Activated T-helper 1 cell treated with Interleukin-2 at 50 U/mL for 16 hours (primary cell): ENCODE measurements at places on chromosomes 5 and 9.

DNA sequence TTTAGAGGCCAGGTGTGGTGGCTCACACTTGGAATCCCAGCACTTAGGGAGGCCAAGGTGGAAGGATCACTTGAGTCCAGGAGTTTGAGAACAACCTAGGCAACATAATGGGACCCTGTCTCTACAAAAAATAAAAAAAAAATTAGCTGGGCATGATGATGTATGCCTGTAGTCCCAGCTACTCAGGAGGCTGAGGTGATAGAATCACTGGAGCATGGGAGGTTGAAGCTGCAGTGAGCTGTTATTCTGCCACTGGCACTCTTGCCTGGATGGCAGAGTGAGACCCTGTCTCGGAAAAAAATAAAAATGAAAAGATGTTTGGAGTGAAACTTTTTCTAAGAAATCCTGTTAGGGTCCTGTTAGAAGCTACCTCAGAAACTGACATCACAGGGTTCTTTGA lies 24.2 kb downstream of the OCLN start:
- DNase-seq, result no peak

DNA sequence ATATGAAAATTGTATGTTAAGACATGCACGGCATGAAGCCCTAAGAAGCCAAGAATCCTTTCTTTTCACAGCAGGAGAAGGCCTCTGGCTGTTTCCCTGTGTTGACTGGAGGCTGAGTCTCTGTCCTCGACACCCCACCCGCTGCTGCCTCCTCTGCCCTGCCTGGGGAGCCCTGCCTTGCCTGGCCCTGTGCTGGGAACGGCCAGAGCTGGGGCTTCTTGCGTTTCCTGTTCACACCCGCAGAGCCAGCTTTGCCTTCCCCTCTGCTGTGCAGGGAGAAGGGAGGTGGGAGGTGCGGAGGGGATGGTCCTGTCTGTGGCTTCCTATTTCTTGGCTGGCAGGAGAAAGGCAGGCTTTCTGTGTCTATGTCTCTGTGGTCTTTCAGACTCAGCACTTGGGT lies 6.9 kb upstream of the GMCL2 start:
- no peak for DNase-seq

DNA sequence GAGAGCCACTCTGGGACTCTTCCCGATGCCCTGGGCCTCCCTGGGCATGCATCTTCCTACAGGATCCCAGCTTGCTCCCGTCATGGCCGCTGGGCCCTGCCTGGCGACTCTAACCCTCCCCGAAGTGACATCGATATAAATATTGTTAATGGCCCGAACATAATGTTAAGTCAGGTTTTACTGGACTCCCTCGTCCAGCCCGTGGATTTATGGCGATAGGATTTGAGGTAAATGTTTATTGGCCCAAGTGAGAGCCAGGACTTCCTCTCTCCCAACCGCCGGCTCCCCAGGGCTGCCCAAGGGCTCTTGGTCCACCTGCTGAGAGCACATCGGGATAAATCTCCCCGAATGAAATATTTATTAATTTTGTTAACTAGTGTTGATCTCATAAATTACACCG lies 246.3 kb downstream of the PBX3 start:
- DNase-seq, result no peak

- DNase-seq, result no peak
Measured at GRCh38 chr9:91073811-91074771, 272.5 kb downstream of the SYK start.

DNA sequence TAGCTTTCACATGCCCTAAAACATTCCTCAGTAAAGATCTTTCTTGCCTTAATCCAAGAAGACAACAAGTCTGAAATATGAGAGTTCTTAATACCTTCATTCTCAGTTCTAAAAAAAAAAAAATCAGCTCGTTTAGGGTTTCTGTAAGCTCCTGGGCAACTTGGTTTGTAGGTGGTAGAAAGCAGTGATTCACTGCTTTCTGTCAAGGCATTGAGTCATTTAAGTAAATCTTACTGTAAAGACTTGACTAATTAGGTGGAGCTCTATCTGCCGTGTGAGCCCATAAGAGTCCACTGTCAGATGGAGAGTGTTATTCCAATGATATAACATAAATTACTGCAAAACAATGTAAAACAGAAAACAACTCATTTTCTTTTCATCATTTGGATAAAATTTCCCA lies 56.1 kb upstream of the MAST4 start:
- DNase-seq, result no peak

- no peak for DNase-seq
Measured at GRCh38 chr5:77437194-77437593, 54.9 kb downstream of the WDR41 start.

- DNase-seq, result no peak
Measured at GRCh38 chr9:116435706-116436105, 251.4 kb upstream of the TRIM32 start.

GRCh38 chr5:717143-717542 lies 24.0 kb upstream of the TPPP start:
- no peak for DNase-seq

DNA sequence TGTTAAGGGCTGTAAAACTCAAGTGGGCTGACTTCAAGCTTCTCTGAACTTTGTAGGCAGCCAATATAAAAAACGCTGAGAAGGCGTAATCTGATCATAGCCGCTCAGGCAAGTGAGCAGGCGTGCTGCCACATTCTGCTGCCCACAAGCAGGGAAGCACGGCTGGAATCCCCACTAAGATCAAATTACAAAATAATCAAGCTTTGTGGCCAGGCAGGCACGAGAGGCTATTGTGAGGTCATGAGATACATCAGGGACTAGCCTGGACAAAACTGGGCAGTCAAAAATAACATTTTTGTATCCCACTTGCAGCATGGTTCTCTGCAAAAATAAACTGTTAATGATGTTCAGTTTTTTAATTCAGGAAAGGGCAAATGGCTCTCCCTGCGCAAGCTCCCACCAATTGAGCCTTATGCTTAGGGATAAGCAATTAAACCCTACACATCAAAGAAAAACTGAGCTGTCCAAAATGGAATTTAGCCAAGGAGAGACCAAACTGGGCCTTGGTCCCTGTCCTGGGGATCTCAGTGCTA lies 64.0 kb downstream of the POU5F2 start:
- no peak for DNase-seq

DNA sequence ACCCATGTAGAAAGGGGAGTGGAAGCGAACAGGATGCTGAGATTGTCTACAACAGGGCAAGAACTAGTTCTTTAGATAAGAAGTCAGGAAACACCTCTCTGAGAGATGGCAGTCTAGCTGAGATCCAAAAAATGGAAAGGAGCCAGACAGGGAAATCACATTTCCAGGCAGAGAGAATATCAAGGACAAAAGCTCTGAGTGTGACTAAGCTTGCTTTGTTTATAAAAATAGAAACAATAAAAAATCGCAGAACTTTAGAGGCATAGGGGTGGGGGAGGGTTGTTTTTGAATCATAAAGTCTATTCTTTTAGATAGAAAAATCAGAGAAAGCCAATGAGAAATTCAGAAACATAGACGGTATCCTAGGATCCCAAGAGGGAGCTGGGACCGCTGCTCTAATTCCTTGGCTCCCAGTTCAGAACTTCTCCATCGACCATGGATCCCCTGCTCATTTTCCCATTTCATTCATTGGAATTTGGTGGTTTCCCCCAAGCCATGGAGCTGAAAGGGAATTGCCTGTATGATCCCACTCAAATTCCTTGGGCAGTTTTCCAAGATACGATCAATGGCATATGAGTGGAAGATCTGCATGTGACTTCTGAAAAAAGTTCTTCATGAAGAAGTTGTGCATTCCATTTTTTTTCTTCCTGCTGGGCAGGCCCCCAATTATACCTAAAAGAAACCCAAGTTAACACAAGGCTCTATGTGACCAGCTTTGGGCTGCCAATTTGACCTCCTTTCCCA lies 182.0 kb downstream of the GRIA1 start:
- DNase-seq, result no peak

DNA sequence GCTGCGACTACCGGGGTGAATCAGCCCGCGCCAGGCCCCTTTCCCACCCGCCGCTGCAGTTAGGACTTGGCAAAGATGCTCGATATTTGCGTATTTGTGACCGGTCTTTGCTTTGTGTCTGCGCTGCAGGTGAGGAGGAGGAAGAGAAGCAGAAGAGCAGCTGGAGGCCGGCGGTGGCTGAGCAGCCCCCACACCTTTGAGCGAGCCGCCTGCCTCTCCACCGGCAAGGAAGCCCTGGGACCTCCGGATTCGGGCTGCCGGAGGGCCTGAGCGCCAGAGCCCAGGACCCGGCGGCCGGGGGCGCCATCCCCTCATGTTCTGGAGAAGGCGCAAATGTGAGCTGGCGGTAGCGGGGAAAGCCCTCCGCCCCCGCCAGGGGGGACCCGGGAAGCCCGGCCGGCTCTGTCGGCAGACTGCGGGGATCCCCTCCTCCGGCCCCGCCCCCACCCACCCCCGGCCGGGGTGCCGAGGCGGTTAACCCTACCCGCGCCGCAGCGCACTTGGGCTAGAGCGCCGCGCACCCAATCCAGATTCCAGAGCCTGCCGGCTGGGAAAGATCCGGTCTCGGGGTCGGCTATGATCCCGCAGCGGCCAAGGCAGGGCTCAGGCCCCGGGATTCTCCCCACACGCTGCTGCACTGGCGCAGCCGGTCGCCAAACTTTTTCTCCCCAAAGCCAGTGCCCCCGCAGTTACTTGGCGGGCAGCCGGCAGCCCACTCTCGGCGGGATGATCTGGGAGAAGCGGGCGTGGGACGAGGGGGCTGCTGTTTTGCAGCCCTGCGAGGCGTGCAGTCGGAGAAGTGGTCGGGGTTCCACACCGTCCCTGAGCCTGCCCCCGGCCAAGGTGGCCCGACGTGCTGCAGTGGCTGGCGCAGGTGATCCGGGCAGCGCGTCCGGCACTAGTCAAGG lies 800 bp upstream of the KCNN2 start:
- DNase-seq, result no peak

DNA sequence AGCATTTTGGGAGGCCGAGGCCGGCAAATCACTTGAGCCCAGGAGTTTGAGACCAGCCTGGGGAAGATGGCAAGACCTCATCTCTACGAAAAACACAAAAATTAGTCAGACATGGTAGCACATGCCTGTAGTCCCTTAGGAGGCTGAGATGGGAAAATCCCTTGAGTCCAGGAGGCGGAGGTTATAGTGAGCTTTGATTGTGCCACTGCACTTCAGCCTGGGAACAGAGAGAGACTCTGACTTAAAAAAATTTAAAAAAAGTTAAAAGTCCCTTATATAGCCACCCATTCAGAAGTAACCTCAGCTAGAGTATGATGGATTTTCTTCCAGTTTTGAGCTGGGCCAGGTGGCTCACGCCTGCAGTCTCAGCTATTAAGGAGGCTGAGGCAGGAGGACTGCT lies 72.4 kb downstream of the UGCG start:
- DNase-seq, result no peak
